ENCODE measurements at places on chromosomes 12 and 14. TPM values are rescaled to one million over a fixed set of nuclear protein-coding genes. Genes with fewer than 3 reads are reported as not detected.

RHEBL1 gene
- 0.95 TPM for total RNA-seq

MLXIP gene
- 61.7 TPM for total RNA-seq

FAM90A1 gene
- total RNA-seq = not detected

AGAP2 gene
- 1.9 TPM for total RNA-seq

CACNA2D4 gene
- 0.92 TPM for total RNA-seq

PRKD1 gene
- 11.1 TPM for total RNA-seq

SLC25A47 gene
- total RNA-seq = not detected

SRRM4 gene
- total RNA-seq = not detected

CNTN1 gene
- total RNA-seq = 1.8 TPM

SLC6A13 gene
- not detected for total RNA-seq

KIF26A gene
- 0.60 TPM for total RNA-seq

TRHDE gene
- 0.87 TPM for total RNA-seq

GZMB gene
- not detected for total RNA-seq

RPL36AL gene
- total RNA-seq = 146 TPM

GPR132 gene
- 0.30 TPM for total RNA-seq

DNA sequence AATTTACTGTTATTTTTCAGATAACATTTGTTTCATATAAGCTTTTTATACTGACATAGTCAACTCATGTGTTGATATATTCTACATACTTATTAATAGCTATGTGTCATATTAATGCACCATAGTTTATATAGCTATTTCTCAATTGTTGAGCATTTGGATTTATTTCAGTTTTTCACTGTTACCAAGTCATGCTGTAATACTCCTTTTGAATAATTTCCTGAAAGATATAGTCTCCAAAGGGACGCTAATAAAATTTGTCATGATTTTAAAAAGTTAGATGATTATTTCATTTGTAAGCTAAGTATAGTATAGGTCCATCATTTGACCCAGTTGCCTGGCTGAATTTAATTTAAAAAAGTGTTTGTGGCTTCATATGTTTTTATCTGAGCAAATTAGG, 47.8 kb downstream of the ATL1 start:
- DNase-seq = no peak

DNA sequence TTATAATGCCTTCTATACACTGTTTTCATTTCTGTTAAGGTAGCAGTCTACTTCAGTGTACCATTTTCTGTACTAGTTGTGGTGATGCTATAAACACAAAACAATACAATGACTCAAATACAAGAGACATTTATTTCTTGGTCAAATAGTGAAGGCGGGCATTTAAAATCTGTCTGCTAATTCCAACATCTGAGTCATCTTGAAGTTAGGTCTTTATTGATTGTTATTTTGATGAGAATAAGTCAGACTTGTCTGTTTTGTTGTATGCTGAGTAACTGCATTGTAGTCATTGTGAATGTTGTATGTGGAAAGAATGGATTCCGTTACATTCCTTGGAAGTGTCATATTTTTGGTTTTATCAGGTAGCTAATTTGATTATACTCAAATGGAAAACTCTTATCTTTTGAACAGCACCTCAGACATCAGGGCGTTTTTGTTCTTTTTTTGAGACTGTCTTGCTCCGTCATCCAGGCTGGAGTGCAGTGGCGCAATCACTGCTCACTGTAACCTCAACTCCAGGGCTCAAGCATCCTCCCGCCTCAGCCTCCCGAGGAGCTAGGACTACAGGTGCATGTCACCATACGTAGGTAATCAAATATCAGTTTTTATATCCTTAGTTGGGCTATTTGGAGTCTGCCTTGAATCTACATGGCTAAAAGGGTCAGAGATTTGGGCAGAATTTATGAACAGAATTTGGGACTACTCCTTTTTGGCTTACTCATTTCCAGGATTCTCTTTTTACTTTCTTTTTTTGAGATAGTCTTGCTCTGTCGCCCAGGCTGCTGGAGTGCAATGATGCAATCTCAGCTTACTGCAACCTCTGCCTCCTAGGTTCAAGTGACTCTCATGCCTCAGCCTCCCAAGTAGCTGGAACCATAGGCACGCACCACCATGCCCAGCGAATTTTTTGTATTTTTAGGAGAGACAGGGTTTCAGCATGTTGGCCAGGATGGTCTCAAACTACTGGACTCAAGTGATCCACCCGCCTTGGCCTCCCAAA, 56.8 kb downstream of the PAPLN start:
- DNase-seq = no peak

DNA sequence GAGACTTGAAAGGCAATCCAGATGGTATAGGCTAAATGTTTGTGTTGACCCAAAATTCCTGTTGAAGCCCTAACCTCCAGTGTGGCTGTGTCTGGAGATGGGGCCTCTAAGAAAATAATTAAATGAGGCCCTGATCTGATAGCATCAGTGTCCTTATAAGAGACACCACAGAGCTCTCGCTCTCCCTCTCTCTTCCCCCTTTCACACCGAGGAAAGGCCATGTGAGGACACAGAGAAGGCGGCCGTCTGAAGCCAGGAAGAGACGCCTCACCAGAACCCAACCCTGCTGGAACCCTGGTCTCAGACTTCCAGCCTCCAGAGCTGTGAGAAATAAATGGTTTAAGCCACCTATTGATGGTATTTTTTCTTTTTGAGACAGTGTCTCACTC, 87.5 kb downstream of the SCARB1 start:
- no peak for DNase-seq

DNA sequence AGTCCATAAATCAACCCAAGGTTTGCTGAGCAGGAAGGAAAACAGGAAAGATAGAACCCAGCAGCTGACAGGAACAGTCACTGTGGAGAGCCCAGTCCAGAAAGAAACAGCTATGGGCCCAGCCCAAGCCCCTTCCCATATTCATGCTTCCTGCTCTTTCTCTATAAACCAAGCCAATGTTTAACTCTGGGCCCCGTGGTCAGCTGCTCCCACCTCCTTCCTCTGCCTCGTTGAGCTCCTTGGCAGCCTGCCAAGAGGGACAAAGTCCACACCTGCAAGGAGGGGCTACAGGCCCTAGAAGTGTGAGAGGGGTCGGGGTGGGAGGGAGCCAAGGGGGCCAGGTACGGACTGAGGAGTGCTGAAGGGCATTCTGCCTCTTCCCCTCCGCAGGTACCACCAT, 10.0 kb downstream of the SLC6A13 start:
- no peak for DNase-seq

DNA sequence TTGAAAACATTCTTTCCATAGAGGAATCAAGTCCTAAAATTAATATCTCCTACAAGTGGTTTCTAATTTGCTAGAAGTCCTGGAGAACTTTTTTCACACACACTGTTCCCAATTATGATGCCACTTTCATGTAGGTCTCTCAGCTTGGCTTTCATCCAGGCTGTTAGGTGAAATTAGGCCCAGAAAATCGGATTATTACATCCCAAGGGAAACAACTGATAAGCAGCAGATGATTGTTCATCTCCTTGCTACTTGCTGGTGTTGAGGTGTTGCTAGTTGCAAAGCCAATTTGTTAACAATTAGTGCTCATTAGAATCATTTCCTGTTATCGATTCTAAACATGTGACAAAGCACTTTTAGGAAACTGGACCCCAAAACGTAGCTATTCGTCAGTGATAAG, 248.0 kb downstream of the PDZRN4 start:
- no peak for DNase-seq

DNA sequence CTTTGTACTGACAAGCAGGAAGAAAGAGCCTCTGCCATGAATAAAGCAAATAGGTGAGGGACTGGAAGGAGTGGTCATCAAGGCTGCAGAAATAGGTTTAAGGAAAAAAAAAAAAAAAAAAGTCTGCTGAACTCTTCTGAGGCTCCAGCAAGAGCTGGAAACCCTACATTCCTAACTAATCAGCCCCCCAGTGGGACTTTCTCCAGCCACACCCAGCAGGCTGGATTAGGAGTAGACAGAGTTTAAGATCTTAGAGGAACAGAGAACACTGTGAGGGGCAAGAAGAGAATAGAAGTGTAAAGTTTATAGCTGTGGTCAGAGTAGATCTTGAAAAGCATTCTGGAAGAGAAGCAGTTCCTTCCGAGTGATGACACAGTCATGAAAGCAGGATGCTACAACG, 66.4 kb downstream of the ATXN2 start:
- DNase-seq = no peak

- no peak for DNase-seq
Observed at GRCh38 chr12:60333461-60333860, 737.6 kb downstream of the SLC16A7 start.

GRCh38 chr12:48183876-48184548, 568 bp downstream of the CCDC184 start:
- no peak for DNase-seq

DNA sequence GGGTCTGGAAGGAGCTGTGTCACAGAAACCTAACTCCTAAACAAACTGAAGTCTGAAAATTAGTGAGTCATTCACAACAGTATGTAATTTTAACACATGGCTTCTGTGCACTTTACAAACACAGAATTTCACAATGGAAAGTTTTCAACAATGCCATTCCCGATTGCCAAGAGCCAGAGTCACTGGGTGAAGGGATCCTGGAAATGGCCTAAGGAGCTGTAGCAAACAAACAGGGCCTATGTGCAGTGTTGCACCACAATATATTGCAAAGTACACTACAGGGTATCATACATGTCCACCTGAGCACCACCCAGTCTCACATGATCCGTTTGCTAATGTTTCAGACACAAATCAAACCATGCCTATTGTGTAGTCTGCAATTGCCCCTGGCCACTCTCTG, 184.7 kb upstream of the OTX2 start:
- DNase-seq = no peak

- DNase-seq = no peak
Observed at GRCh38 chr12:133192847-133193246, 11.6 kb downstream of the ZNF268 start.

GRCh38 chr12:53174881-53175491, 5.5 kb upstream of the ZNF740 start:
- peak; percentile 37 for DNase-seq

DNA sequence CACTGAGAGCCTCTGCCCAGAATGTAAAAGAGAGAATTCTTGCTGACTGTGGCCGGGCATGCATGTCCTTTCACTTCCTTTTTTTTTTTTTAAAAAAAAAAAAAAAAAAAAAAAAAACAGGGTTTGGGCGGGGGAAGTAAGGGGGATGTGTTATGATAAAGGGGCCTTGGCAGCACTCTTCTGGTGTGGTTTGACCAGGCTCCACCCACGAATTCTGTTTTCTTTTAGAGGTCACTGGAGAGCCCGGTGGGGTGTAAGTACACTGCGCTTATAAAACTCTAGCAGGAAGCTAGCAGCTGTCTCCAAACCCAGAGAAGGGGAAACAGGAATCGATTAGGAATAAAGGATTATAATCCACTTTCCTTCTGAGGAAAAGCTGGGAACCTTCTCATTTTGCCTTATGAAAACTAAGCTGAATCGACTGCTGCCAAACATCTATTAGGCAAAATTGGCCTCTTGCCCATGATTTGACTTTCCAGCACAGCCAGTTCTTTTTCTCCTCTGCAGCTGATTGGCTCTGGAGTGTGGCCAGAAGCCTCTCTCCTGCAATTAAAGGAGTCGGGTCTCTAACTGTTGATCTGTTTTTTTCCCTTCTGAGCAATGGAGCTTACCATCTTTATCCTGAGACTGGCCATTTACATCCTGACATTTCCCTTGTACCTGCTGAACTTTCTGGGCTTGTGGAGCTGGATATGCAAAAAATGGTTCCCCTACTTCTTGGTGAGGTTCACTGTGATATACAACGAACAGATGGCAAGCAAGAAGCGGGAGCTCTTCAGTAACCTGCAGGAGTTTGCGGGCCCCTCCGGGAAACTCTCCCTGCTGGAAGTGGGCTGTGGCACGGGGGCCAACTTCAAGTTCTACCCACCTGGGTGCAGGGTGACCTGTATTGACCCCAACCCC, 27.7 kb upstream of the HIGD1C start:
- no peak for DNase-seq

GRCh38 chr14:48943913-48944312, 642.3 kb downstream of the RPS29 start:
- DNase-seq = no peak

DNA sequence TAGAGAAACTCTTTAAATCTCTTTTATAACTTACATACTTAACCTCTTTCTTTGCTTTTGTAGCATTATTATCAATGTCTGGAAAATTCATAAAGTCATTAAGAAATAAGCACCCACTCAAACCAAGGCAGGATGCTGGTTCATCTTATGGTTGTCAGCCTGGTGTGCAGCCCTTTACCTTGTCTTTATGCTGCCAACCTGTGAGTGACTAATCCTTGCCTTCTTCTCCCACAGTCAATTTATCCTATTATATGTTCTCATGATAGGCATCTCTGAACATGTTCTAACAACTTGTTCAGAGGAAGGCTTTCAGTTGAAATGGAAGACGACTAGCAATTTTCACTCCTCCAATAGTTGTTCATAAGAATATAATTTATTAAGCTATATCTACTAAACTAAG, 186.9 kb upstream of the CAND1 start:
- DNase-seq = no peak

DNA sequence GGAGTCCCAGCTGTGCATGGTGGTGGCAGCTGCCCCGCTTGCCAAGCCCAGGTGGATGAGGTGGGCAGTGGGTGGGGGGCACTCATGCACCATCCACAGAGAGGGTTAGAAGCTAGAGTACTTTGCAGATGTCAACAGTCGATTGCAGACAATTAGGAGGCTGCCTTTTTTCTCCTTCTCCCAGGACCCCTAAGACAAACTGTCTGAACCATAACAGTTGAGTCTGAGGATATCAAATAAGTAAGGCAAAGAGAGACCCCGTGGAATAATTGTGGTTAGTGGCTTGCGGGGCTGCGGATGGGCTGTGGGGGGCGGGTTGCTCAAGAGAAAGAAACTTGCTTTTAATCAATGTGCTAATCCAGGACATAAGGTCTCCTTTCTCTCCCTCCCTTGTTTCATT, 926.2 kb downstream of the VRK1 start:
- no peak for DNase-seq

GRCh38 chr12:31521964-31522363, 69.0 kb downstream of the DENND5B start:
- DNase-seq = no peak

DNA sequence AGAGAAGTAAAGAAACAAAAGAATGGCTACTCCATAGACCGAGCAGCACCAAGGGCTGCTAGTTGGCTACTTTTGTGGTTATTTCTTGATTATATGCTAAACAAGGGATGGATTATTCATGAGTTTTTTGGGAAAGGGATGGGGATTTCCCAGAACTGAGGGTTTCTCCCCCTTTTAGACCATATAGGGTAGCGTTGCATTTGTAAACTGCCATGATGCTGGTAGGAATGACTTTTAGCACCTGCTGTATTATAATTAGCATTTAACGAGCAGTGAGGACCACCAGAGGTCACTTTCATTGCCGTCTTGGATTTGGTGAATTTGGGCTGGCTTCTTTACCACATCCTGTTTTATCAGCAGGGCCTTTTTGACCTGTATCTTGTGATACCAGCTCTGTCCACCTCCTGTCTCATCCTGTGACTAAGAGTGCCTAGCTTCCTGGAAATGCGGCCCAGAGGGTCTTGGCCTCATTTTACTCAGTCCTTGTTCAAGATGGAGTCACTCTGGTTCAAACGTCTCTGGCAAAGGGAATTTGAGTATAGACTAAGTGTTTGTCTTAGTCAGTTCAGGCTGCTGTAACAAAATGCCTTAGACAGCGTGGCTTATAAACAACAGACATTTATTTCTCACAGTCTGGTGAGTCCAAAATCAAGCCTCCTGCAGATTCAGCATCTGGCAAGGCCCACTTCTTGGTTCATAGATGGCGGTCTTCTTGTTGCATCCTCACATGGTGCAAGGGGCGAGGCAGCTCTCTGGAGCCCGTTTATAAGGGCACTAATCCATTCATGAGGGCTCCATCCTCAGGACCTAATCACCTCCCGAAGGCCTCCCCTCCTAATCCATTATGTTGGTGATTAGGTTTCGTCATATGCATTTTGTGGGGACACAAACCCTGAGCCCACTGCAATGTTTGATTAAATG, 348.3 kb upstream of the SFSWAP start:
- no peak for DNase-seq
